NCI-H2171 treated with DMSO at 0.1 percent for 48 hours (cell line): ENCODE measurements at places on chromosomes 1 and 21.

GRCh38 chr1:156451505-156452160 is 48.9 kb downstream of the MEF2D start:
- DNase-seq = no peak

DNA sequence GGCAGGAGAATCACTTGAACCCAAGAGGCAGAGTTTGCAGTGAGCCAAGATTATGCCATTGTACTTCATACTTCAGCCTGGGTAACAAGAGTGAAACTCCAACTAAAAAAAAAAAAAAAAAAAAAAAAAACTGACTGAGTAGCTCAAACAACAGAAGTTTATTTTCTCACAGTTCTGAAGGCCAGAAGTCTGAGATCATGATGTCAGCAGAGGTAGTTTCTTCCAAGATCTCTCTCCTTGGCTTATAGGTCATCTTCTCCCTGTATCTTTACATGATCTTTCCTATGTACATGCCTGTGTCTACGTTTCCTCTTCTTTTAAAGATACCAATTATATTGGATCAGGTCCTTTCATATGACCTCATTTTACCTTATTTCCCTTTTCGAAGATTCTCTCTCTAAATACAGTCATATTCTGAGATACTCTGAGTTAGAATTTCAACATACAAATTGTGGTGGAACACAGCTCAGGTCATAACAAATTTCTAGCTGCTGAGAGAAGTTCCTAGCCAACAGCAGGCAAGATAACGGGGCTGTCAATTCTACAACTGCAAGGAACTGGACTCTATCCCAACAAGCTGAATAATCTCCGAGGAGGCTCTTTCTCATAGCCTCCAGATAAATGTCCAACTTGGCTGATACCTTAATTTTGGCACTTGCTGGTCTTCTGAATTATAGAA is 187.7 kb upstream of the ADAMTS5 start:
- no peak for DNase-seq

DNA sequence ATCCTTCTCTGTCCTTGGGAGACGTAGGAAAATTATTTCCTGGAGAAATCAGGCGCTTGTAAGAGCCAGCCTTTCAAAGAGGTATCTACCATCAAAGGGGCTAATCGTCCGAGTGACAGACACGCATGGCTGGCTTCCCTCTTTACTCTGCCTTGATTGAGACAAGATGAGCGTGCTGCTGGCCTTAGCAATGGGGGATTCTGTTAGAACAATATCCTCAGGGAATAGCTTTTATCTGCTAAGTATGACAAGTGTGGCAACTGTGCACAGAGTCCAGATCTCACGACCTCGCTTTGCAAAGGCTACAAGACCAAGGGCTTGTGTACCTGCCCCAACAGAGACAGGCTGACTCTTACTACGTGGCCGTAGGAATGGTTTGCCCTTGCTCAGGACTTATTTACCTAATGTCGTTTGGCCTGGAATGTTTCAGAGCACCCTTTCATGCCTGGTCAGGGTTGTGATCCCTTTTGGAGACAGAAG is 417.1 kb downstream of the KIF26B start:
- no peak for DNase-seq

DNA sequence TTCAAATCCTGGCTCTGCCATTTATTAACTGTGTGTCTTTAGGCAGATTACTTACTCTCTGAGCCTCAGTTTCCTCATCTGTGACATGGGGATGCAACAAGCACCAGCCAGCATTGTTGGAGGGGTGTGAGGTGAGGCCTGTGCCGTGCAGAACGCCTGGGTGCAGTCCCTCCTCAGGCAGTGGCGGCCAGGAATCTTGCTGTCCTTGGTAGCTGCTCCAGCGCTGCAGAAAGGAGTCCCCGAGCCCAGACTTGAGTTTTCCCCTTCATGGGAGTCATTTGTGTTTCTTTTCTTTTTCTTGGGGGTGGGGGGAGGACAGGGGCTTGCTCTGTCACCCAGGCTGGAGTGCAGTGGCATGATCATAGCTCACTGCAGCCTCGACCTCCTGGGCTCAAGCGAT is 46.6 kb downstream of the DISP3 start:
- DNase-seq = no peak

- DNase-seq = no peak
Observed at GRCh38 chr1:17538428-17539117, 925 bp upstream of the ARHGEF10L start.

DNA sequence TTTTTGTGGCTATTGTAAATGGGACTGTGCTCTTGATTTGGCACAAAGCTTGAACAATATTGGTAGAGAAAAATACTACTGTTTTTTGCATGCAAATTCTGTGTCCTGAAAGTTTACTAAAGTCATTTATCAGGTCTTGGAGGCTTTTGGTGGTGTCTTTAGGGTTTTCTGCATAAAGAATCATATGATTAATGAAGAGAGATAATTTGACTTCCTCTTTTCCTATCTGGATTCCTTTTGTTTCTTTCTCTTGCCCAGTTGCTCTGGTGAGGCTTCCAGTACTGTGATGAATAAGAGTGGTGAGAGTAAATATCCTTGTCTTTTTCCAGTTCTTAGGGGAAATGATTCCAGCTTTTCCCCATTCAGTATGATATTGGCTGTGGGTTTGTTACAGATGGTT is 1166.7 kb downstream of the NCAM2 start:
- no peak for DNase-seq

DNA sequence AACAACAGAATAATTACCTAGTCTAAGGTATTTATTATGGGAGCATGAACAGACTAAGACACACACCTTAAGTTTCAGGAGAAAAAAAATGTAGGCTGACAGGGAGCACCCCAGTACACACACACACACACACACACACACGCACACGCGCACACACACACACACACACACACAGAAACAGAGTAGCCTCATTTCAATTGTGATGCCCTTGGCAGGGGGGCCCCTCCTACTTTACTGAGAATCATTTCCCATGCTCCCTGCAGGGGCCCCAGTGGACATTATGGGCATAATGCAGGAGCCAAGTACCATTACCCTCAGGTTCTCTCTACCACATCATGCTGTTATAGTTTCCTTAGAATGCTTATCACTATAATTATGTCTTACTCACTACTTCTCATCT is 104.9 kb downstream of the CDC7 start:
- DNase-seq = no peak

DNA sequence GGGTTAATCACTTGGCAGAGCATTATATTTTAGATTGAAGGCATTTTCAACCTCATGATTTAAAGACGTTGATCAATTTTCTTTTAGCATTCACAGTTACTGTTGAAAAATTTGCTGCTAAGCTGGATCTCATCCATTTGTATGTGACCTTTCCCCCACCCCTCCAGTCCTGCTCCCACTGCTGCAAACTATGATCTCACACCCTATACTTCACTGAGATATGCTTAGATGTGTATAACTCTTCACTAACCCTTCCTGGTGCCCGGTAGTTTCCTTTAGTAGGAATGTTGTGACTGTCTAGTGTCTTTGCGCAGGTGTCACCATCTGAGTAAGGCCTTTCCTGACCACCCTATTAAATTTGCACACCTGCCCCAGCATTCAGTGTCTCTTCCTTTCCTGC is 67.0 kb upstream of the C1orf21 start:
- DNase-seq = no peak

DNA sequence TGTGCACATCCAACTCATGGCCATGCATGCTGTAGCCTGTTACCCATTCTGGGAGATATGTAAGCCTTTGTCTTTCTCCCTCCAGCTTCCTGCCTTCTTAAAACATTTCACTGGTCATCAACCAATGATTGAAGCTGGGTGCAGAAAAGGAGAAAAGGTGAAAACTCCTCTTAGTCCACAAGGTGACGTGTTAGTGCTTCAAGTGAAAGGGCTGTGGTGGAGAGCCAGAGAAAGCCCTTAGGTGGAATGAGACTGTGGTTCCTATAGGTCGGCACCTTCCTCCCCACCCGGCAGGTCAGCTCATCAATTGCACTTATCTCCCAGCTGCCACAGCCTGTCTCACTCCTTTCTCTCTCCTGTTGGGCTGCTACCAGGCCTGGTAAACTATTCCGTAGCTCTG is 30.4 kb downstream of the ERG start:
- no peak for DNase-seq

GRCh38 chr1:154998818-154999570 is 3.6 kb upstream of the ZBTB7B start:
- DNase-seq = peak; percentile 91

DNA sequence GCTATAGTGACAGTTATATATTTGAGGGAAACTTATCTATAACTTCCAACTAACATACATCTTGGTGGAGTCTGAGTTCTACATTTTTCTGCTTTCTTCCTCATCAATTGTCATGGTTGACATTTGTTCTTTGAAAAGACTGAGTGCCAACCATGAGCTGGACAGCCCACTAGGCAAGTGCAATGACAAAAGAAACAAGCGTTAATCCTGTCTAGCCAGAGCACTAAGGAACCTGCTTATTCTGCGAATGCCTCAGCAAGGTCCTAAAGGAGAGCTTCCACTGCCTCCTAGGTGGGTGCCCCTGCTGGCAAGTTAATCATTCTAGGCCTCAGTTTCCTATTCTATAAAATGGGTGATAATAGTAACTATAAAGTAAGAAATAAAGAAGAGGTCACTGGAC is 44.8 kb downstream of the IRF2BP2 start:
- no peak for DNase-seq

DNA sequence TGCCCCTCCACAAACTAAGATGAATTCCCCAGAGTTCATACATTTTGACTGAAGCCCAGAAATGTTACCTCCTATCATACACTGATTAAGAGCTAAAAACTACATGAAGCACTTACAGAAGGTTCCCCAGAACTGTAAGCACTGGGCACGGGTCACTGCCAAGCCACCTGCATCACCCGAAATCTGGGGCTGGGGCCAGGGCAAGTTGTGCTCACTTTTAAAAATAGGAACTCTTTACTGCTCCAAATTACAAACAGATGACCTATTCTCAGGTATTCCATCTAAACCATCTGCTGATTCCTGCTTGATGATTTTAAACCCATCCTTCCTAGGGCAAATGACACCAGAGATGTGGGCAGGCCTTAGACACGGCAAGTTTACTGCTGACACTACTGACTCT is 4.8 kb downstream of the SETD4 start:
- no peak for DNase-seq

DNA sequence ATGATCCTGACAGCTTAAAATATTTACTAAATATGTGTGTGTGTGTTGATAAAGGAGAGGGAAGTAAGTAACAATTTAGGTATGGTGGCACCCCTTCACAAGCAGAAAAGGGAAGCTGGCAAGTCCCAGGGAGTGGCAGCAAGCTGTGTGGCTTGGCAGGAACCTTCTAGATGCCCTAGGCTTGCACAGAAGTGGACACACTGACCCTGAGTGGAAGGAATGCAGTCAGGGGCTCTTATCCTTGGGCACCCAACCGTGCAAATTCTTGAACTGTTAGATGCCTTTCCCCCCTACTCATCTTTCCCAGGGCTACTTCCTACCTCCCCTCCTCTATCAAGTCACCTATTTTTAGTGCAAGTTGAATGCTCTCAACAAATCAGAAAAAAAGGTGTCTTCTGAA is 18.9 kb downstream of the ACP6 start:
- DNase-seq = no peak
